Endodermal cell (in vitro differentiated cells): ENCODE measurements at places on chromosomes 2 and 18.
A peak's percentile ranks its signal among the peaks of the same experiment; 100 is the strongest.

DNA sequence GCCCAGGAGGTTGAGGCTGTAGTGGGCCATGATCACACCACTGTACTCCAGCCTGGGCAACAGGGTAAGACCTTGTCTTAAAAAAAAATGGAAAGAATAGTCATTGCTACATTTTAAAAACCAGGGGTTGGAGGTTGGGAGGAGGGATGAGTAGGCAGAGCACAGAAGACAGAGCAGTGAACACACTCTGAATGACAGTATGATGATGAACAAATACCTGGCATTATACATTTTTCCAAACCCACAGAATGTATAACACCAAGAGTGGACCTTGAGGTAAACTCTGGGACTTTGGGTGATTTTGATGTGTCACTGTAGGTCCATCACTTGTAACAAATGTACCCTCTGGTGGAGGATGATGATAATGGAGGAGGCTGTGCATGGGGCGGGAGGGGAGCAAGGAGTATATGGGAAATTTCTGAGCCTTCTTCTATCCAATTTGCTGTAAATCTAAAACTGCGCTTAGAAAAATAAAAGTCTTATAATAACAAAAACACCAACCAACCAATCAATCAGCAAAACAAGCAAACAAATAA lies 111.4 kb upstream of the PGAP1 start:
- DNase-seq: no peak

DNA sequence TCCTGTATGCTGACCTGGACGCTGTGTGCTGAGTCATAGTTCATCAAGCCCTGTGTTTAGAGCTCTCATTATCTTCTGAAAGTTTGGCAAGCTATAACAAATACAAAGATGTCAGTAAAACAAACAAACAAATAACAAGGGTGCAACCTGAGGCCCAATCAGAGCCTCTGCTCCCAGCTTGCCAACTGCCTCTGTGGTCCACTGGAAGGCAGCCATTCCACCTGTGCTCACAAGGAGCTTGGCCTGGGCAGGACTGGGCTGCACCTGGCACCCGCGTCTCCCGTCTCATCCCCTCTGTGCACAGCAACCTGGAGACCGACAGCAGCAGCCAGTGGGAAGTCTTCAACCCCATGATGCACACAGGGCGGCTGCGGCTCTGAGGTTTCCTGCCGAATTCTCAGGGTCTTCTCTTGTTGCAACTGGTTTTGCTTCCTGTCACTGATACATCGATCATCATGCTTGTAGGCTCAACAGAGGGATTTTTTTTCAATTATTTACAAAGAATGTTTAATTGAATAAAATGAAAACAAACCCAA lies 97.8 kb downstream of the TMEM18 start:
- peak; percentile 24 for DNase-seq

- DNase-seq: no peak
Observed at GRCh38 chr18:36675542-36675941, 153.3 kb downstream of the TPGS2 start.

- DNase-seq: no peak
Observed at GRCh38 chr2:41540272-41540998, 507.4 kb upstream of the PKDCC start.

DNA sequence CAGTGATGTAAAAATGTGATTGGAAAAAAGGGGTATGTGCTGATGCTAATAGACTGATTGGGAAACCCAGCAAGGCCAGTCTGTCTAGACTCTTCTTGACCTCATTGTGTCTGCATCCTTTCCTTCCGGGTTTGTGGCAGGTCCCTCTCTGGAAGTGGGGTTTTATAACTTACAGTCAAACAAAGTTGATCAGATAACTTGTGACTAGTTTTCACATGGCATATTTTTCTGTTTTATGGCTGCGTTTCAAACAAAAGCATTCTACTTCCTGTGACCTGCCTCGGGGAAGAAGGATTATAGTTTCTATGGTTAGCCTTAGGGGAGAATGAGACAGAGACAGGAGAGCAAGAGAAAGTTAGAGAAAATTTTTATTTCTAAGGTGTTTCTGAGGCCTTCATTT lies 188.7 kb upstream of the HNMT start:
- no peak for DNase-seq

DNA sequence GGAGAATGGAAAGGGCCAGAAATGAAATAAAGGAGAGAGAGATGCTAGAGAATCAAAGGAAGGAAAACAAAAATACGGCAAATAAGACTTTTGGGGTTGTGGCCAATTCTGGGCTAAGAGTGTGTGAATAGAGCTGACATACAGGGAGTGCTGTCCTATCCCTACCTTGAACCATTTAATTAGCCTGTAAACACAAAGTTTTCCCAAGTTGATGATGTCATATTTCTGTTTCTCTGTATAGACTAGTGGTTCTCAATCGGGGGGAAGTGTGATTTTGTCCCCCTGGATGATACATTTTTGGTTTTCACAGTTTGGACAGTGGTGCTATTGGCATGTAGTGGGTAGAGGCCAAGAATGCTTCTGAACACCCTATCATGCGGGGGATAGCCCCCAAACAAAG lies 148.8 kb downstream of the ACTR3 start:
- DNase-seq: no peak

- DNase-seq: no peak
Observed at GRCh38 chr18:36890598-36890997, 61.7 kb downstream of the KIAA1328 start.

- no peak for DNase-seq
Observed at GRCh38 chr2:237631007-237631785, 3.8 kb downstream of the LRRFIP1 start.

DNA sequence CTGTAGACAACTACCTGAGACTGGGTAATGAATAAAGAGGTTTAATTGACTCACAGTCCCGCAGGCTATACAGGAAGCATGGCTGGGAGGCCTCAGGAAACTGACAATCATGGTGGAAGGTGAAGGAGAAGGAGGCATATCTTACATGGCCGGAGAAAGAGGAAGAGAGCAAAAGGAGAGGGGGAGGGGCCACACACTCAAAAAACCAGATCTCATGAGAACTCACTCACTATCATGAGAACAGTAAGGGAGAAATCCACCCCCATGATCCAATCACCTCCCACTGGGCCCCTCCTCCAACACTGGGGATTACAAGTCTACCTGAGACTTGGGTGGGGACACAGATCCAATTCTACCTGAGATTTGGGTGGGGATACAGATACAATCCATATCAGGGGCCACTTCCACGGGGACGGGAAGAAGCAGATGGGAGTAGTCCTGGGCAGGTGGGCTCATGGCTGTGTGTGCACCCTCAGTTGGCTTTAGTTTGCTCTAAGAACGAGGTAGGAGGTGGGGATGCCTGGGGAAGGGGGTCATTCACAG lies 9.9 kb downstream of the MAB21L4 start:
- DNase-seq: no peak

- DNase-seq: peak; percentile 59
Observed at GRCh38 chr2:234335661-234336228, 161.1 kb downstream of the ARL4C start.

DNA sequence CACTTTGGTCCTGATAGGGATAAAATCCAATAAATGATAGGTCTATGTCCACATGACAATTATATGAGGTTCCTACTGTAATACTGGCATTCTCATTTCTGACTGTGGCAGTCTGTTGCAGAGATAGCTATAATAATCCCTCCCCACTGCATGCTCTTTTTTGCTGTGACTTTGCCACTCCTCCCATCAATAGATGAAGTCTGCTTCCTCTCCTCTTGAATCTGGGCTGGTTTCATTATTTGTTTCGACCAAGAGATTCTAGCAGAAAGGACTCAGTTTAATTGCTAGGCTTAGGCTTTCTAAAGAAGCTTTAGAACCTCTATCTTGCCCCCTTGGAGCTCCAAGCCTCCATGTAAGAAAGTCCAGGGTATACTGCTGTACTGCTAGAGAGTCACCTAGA lies 23.3 kb upstream of the CREB1 start:
- DNase-seq: no peak

- no peak for DNase-seq
Observed at GRCh38 chr2:233676046-233676445, 4.3 kb downstream of the UGT1A9 start.

DNA sequence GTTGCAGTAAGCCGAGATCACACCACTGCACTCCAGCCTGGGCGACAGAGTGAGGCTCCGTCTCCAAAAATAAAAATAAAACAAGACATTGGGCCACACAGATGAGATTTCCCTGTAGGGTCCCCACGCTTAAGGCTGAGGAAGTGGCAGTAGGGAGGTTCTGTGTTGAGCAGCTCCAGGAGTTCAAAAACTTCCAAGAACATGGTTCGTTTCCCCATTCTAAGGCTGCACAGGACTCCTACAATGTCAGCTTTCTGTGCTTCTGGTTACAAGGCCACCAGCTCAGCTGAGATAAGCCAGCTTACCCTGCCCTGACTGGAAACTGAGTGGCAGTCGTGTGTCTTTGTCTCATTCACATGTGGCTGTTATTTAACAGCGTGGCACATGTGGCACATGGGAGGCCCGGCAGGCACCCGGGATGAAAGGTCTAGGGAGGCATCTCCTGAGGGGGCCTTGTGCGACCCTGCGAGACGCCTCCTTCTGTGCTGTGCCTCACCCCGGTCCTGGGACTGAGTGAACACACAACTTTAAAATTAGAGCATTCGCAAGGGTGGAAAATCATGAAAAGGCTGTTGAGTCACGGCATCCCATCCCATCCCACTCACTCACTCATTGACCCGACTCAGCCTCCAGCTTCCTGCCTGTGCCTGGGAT lies 7.7 kb downstream of the ITGB1BP1 start:
- no peak for DNase-seq

DNA sequence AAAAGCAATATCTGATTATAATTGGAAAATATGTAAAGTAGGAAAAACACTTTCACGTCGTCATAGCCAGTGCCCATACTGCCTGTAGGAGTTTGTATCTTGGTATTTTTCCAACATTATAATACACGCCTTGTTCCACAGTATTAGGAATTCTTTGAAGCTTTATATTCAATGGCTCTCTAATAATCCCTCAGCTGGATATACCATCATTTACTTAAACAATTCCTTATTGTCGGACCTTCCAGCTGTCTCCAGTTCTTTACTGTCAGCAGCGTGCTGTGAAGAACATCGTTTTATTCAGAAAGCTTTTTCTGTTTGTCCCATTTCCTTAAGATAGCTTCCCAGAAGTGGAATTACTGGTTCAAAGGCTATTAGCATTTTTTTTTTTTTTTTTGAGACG lies 31.7 kb downstream of the ATP6V1C2 start:
- no peak for DNase-seq

GRCh38 chr2:37623406-37623805 lies 48.0 kb downstream of the CDC42EP3 start:
- DNase-seq: no peak

DNA sequence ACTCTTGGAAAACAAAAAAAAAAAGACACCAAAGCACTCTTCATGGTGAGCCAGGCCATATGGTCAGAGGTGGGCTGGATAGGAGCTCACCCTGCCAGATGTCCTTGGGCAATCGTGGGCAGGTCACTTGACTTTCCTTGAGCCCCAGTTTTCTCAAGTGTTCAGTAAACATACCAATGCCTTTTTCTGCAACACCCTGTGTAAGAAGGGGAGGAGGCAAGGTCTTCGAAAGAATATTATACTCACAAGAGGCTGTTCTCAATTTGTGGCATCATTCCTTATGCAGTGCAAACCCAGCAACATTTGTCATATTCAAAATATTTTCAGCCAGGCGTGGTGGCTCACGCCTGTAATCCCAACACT lies 22.9 kb upstream of the TMEM87B start:
- no peak for DNase-seq

- no peak for DNase-seq
Observed at GRCh38 chr2:40488927-40489677, 37.2 kb upstream of the SLC8A1 start.

- DNase-seq: peak; percentile 68
Observed at GRCh38 chr18:49059028-49059834, 108.5 kb upstream of the SMAD7 start.

GRCh38 chr2:97740590-97741182 lies 27.3 kb downstream of the ZAP70 start:
- peak; percentile 89 for DNase-seq

GRCh38 chr2:36356990-36357846 lies 1.6 kb downstream of the CRIM1 start:
- DNase-seq: peak; percentile 80

DNA sequence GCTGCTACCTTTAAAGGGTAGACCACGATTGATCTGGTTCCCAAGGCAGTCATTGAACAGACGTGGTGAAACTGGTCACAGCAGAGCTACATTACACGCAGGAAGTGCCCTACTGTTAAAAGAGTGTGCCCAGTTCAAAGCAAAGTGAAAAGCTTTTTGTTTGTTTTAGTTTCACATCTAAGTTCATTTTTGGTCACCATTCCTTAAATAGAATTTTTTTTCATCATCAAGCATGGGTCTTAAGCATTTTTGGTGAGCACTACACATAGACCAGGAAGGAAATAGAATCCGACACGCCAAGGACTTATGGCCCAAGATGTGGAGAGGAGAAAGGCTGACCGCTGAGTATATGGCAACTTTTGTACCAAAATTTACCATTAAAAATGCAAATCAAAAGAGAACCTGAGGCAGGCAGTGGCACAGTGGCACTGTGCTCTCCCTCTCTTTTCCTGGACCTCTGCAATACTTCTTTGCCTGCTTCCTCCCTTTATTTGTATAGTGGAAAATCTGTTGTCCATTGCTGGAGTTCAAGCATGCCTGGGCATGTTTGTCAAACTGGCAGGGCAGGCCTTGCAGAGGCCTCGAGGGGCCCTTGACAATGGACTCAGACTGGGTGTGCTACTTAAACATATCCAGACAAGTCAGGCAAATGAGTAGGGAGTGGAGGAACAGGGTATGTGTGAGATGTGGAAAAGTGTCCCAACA lies 42.6 kb upstream of the HNRNPA3 start:
- no peak for DNase-seq

GRCh38 chr2:220583725-220584124 lies 956.3 kb downstream of the SLC4A3 start:
- DNase-seq: no peak

GRCh38 chr2:237530472-237531433 lies 35.6 kb upstream of the PRLH start:
- DNase-seq: no peak
